ENCODE measurements at places on chromosomes 3 and 15. TPM values are rescaled to one million over a fixed set of nuclear protein-coding genes. Genes with fewer than 3 reads are reported as not detected.

DNA sequence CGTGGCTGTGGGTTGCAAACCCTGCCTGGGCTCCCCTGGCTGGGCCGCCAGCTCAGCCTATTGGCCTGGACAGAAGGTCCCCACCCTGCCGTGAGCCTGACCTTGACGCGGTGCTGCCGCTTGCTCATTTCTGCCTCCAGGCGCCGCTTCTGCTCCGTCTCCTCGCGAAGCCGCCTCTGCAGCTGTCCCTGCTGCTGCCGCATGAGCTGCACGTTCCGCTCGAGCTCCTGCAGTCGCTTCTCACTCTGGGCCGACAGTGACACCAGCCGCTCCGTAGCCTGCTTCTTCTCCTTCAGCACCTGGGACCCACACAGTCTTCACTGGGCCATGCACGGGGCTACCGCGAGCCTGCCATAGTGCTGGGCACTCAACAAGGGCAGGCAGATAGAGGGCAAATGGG lies 21.7 kb downstream of the KIF7 start:
- H3K4me1 ChIP-seq: no peaks in the 10 kb centered on the region
- no peak overlapping the region for H3K4me3 ChIP-seq
- peaks cover 30% of the 10 kb centered on the region for H3K36me3 ChIP-seq
- no peaks in the 10 kb centered on the region for H3K27me3 ChIP-seq

- H3K27me3 ChIP-seq: no peaks in the 10 kb centered on the region
- DNase-seq: no peak
- H3K4me3 ChIP-seq: no peak overlapping the region
- H3K4me1 ChIP-seq: peaks cover 11% of the 10 kb centered on the region
Measured at GRCh38 chr3:172448661-172449465, 607 bp upstream of the GHSR start.

GRCh38 chr3:54731732-54732445 lies 196.0 kb downstream of the LRTM1 start:
- H3K4me3 ChIP-seq: no peak overlapping the region
- peaks cover 13% of the 10 kb centered on the region for H3K27me3 ChIP-seq
- H3K4me1 ChIP-seq: no peaks in the 10 kb centered on the region
- no peak for DNase-seq

DNA sequence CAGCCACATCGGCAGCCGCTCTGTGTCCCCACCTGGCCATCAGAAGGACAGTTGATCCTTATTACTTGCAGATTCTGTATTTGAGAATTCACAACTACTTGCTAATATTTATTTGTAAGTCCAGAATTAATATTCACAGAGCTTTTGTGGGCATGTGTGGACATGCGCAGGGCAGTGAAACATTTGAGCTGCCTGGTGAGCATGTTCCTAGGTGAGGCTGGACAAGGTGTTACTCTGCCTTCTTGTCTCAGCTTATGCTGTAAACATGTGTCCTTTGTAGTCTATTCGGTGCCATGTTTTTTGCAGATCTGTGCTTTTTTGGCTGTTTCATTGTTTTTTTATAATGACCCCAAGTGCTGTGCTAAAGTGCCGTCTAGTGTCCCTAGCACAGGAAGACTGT lies 15.6 kb downstream of the FAH start:
- H3K27ac ChIP-seq: no peak overlapping the region
- peaks cover 7% of the 10 kb centered on the region for H3K4me1 ChIP-seq
- no peak overlapping the region for H3K4me3 ChIP-seq
- peaks cover 7% of the 10 kb centered on the region for H3K36me3 ChIP-seq
- H3K27me3 ChIP-seq: no peaks in the 10 kb centered on the region

GRCh38 chr3:16303037-16303575 lies 38.1 kb downstream of the OXNAD1 start:
- H3K4me3 ChIP-seq: no peak overlapping the region
- H3K27ac ChIP-seq: no peak overlapping the region
- H3K36me3 ChIP-seq: peaks cover 19% of the 10 kb centered on the region
- H3K4me1 ChIP-seq: no peaks in the 10 kb centered on the region

DNA sequence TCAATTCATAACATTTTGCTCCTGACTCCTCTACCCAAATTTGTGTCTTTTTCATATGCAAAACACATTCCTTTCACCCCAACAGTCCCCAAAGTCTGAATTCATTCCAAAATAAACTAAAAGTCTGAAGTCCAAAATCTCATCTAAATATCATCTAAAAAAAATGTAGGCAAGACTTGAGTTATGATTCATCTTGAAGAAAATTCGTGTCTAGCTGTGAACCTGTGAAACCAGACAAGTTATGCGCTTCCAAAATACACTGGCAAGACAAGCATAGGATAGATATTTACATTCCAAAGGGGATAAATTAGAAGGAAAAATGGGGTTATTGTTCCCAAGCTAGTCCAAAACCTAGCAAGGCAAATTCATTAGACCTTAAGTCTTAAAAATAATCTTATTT lies 1302.0 kb upstream of the GBE1 start:
- DNase-seq: no peak
- no peak overlapping the region for H3K4me3 ChIP-seq
- H3K4me1 ChIP-seq: peaks cover 8% of the 10 kb centered on the region
- no peaks in the 10 kb centered on the region for H3K27me3 ChIP-seq
- H3K36me3 ChIP-seq: no peaks in the 10 kb centered on the region

CCDC174 gene
- total RNA-seq: 16.1 TPM
